ENCODE measurements at places on chromosomes 2 and 18.

- DNase-seq = no peak
Observed at GRCh38 chr2:160401895-160402294, 91.7 kb downstream of the RBMS1 start.

GRCh38 chr2:232949016-232949415 lies 64.0 kb downstream of the NGEF start:
- no peak for DNase-seq

DNA sequence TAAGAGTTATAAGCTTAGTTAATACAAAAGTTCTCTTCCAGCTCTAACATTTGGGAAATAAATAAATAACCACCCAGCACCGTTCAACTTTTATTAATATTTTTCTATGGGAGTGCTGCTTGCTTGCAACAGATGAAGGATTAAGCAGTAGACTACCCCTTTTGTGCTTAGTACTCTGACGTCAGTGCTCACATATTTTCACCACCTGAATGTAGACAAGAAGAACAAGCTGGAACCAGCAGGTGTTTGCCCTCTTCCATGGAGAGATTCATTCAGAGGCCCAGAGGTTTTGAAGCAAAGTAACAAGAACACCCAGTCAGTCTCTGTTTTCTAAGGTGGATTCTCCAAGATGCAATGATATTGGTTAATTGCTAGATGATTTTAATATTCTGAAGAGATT lies 307.1 kb upstream of the PIK3C3 start:
- DNase-seq = no peak

- no peak for DNase-seq
Observed at GRCh38 chr18:13225261-13225660, 6.7 kb downstream of the LDLRAD4 start.

DNA sequence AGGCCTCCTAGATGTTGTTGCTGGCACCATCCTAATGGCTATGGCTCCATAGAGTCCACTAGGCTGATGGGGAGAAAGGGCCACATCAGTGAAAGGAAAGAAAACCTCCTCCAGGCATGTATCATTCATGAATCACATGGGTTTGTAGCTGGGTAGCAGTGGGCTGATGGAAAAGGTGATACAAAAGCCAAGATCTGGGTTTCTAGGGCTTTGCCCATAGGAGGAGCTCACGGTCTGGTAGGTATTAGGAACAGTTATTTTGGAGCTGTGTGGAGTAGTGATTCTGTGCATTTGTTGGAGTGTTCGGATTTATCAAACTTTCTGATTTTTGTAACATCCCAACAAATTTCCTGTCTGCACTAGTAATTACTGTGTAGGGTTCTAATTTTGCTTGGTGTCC lies 259.2 kb downstream of the SLC4A3 start:
- DNase-seq = no peak

DNA sequence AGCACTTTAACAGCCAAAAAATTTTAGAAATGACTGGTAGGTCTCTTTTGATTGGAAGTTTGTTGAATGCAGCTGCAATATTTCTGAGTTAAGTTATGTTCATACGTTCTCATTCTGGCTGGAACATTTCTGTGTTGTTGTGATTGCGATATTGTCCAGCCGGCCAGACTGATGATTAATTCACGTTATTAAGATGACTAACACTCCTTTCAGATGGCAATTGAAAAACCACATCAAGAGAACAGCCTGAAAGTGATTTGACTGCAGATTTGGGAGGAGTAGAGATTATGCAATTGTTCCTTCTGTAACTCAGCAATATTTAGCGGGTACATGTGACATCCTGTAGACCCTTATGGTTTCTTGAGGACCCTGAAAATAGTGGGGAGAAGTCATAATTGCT lies 133.7 kb downstream of the FBXO15 start:
- no peak for DNase-seq

GRCh38 chr2:163736433-163737189 lies 803 bp upstream of the FIGN start:
- no peak for DNase-seq

- no peak for DNase-seq
Observed at GRCh38 chr18:52678551-52678950, 338.6 kb downstream of the DCC start.

GRCh38 chr2:158269143-158269542 lies 167.5 kb downstream of the UPP2 start:
- DNase-seq = no peak

GRCh38 chr18:56919190-56919589 lies 227.7 kb upstream of the BOD1L2 start:
- DNase-seq = no peak
